Stimulated activated CD4-positive, alpha-beta T cell treated with anti-CD3 and anti-CD28 coated beads, Interleukin-1b, Interleukin-23, amount 100 ng/mL, for 1 hour (primary cell): ENCODE measurements at places on chromosomes 13 and 19.

DNA sequence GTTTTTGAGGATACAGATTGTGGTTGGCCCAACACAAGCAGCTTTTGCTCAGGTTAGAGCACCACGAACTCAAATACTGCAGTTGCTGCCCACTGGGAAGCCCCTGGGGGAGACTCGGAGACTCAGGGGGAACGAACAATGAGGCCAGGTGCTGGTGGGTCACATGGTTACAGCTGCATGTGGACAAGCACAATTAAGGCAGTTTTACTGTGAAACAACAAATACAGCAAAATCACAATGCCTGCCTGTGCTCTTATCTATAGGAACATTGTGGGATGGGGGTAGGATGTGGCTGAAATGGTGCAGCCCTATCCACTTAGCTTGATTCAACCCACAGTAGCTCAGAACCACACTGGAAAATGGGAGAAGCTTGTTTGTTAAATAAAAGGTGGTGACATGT is 119.7 kb upstream of the SPATA13 start:
- DNase-seq: no peak

GRCh38 chr19:294341-294945 is 3.2 kb upstream of the PLPP2 start:
- DNase-seq: no peak

GRCh38 chr13:24076109-24076508 is 84.4 kb upstream of the SPATA13 start:
- DNase-seq: no peak

- DNase-seq: no peak
These were observed 30.8 kb downstream of the SOX1 start for GRCh38 chr13:112097770-112098169.

GRCh38 chr19:10422846-10423245 is 2.5 kb downstream of the PDE4A start:
- DNase-seq: no peak

DNA sequence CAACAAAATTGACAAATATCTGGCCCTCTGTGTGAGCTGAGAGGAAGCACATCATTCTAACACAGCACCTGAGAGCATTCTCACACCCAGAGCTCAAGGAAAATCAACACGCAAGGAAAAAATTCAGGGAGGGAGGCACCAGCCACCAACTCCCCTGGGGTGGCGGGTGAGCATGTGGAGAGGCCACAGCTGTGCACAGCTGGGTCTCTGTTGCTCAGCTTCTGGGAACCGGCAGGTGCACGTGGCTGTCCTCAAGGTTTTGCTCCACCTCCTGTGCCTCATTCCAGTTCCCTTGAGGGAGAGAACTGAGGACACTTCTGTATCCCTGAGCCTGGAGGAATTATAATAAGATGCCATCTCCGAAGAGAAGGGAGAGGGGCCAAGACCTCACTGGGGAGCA is 134.0 kb downstream of the USP12 start:
- no peak for DNase-seq

DNA sequence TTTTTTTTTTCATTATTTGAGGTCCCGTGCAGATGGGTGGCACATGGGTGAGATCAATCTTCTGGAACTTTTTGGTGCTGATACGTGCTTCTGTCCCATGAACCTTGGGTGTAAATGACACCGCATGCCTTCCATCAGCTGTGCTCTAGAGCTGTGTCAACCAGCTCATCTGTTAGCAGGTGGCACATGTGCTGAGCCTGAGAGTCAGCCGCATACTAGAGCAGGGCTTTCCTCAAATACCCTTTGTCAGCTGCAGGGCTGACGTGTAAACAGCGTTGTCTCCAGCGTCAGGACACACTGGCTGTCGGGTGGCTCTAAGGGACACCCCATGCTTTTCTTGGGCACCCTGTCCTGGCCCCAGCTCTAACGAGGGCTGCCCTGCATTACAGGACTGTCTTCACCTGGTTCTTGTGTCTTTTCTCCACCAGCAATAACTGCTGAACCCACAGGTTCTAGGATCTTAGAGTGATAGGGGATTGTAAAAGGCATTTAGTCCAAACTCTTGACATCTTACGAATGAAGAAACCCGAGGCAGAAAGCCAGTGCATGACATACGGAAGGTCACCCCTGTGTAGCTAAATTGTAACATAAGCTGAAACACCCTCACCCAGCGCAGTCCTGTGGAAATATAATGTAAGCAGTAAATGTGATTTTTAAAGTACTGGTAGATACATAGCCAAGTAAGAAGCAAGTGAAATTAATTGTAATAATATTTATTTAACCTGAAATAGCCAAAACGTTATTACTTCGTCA is 119.5 kb downstream of the LRCH1 start:
- DNase-seq: no peak

DNA sequence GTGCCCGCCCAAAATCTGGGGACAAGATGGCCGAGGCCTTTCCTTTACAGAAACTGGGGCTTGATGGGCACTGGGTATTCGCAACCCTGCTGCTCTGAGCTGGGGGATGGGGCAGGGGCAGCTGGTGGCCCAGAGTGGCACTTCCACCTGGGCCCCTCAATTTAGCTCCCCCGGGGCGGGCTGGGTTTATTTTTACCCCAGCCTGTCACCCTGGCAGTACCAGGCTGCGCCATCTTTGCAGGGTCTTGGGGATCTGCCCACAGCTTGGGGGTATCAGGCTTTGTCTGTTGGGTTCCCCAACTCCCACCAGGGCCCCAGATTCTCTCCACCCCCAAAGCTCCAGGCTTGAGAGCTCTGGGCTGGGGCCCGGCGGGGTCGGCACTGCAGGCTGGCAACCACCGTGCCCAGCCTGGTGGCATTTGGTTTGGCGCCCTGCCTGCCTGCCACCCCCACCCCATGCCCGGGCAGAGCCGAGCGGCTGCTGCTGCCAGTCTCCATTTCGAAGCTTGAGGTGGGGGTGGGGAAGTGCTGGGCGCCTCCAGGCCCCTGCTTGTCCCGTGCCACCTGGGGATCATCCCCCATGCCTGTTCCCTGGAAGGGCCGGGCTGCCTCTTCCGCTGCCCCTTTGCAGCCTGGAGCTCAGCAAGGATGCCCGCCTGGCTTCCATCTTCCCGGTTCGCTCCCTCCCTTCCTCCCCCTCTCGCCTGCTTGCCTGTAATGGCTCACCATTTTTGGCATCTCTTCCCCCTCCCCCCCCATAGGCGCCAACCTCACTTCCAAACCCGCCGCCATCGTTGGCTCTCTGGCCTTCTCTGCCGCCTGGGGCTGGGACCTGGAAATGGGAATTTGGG is 11.4 kb downstream of the NFIX start:
- DNase-seq: no peak

GRCh38 chr19:41882568-41883462 is at the start of gene ARHGEF1:
Gene ARHGEF1, plus strand, starts transcription at chr19:41883184. Its CDS starts 4,899 bp downstream, at chr19:41888083.
- no peak for DNase-seq

DNA sequence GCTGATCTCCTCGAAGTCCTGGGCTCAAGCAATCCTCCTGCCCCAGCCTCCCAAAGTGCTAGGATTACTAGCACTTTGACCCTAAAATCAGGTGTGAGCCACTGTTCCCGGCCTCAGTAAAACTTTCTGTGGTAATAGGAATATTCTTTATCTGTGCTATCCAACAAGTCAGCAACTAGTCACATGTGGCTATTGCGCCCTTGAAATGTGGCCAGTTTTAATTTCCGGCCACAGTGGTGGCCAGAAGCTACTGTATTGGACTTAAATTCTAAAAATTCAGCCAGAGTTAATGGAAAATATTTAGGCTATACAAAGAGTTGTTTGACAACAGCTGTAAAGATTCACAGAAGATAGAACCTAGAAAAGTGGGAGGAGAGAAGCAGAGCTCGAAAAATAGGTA is 30.0 kb downstream of the KEAP1 start:
- DNase-seq: no peak

DNA sequence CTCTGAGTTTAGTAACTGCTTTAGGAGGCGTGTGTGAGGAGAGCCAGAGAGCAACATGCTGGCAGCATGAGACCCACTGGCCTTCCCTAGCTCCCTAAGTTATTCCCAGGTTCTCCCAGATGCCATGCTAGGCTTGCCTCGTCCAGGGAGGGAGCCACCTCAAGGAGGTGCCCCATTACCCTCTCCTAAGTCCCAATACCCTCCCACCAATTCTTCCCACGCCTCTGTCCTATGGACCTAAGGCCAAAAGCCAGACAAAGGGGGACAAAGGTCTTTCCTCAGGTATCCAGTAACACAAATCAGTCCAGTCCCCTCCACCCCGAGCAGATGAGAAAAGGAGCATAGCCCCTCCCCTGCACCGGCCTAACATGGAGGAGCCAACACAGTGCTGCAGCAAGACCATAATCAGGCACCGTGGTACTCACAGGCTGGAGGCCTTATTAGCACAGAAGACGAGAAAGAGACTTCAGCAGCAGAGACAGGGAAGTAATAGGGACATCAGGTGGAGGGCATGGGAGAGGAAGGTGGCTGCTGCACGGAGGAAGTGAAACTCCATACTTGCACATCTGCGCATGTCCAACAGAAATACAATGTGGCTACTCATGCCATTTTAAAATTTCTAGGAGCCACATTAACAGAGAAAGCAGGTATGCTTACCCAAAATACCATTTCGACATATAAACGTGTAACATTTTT is 46.3 kb downstream of the BRD4 start:
- no peak for DNase-seq

DNA sequence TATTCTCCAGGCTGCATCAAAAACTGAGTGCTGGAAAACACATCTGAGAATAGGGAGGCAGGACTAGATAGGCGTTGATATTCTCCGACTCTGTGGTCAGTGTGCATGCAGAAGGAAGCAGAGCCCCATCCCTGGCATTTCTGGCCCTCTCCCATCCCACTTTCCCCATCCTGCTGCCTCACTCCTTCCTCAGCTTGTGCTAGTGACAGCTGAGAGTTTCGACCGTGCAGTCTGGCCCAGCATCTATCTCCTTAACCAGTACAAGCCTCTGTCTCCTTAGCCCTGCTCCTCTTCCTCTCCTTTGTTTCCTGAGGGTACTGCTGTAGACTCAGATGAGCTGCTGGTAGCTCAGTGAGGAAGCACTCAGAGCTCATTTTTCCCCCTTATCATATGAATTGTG is 163.2 kb downstream of the SUCLA2 start:
- DNase-seq: no peak

DNA sequence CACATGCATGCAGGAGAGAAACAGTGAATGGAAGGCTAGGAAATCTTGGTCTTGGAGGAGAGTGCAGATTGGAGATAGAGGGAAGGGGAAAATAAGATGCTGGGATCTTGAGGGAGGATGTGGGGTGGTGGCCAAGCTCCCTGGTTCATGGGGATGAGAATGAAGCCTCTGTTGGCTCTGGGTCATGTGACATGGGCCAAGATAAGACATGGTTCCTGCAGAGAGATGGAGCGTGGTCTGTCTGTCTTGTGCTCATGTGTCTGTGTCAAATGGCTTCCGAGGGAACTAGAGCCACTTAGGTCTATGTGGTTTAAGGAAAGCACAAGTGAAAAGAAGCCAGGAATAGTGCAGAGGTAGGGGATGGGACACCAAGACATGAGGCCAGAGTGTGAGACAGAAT is 30.8 kb upstream of the FFAR2 start:
- no peak for DNase-seq

- DNase-seq: no peak
These were observed 73.1 kb downstream of the TNFSF13B start for GRCh38 chr13:108342369-108343289.

GRCh38 chr13:43006893-43007631 is 15.0 kb upstream of the EPSTI1 start:
- DNase-seq: no peak

DNA sequence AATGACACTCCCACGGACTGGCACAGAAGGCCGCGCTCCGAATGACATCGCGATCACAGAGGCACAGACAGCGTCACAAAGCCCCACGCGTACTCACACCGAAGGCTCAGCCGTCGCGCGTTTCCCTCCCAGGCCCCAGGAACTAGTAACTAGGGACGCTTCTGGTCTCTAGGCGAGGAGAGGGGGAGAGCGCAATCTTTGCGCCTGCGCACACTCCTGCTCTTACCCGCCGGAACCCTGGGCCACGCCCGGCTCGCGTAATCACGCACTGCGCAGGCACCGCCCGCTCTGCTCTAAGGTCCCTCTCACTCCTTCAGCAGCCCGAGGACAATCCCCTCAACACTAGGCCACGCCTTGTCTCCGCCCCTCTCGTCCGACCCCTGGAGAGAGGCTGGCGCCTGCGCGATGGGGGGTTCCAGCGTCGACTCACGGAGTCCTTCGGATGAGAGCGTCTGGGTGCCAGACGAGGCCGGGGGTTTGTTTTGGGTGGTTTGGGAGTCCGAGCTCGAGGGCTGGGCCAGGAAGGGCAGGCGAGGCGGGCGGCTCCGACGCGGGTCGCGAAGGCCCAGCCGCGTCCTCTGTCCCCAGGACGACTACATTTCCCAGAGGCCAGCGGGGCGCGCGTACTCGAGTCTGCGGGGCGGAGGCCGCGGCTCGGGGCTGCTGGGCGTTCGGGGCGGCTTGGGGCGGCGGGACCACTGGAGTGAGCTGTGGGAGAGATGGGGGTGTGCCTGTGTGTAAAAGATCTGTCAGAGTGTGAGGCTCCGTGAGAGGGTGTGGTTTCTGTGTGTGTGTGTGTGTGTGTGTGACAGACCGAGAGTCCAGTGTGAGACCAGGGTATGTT is at the start of gene ZNF471:
ZNF471 (plus strand) TSS at position 410 of the 844 bp plus-strand sequence. CDS start 3,717 bp downstream, outside the sequence.
- peak; percentile 62 for DNase-seq

DNA sequence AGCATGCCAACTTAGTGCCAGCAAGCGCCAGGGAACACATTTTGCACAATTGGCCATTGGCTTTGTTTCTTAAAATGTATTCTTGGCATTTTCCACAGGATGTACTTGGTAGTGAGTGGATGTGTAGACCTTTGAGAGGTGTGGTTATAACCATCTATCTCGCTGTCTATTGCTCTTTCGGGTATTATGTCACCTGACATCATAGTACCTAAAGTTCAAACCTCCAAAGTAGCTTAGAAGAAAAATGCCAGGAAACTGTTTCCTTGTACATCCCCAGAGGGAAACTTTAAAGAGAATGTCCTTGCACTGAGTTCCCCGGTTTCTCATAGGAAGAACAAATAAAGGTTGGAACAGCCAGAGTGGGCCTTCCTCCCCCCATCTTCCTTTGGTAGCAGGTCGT is 87.6 kb downstream of the FGF9 start:
- no peak for DNase-seq

DNA sequence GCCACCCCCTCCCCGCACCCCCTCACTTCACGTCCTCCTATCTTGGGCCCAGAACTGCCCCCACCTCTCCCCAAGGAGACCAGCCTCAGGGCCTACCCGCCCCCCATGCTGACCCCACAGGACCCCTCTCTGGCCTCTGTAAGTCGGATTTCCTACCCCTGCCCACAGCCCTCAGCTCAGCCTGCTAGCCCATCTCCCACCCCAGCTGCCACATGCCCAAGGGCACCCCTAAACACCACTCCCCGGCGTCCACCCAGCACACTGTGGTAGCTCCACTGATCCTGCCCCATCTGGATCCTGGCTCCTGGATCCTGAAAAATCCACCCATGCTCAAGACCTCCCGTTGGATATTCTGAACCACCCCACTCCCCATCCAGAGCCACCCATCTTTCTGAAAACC is 805 bp downstream of the EVI5L start:
- no peak for DNase-seq
